ENCODE measurements at places on chromosomes 3 and 15. TPM values are rescaled to one million over a fixed set of nuclear protein-coding genes. Genes with fewer than 3 reads are reported as not detected.
A peak's percentile ranks its signal among the peaks of the same experiment; 100 is the strongest.

GRCh38 chr3:193890016-193890897 is 245.7 kb upstream of the HES1 start:
- no peak for DNase-seq

- no peak for DNase-seq
These were observed 34.5 kb upstream of the B3GALNT1 start for GRCh38 chr3:161139686-161140085.

DNA sequence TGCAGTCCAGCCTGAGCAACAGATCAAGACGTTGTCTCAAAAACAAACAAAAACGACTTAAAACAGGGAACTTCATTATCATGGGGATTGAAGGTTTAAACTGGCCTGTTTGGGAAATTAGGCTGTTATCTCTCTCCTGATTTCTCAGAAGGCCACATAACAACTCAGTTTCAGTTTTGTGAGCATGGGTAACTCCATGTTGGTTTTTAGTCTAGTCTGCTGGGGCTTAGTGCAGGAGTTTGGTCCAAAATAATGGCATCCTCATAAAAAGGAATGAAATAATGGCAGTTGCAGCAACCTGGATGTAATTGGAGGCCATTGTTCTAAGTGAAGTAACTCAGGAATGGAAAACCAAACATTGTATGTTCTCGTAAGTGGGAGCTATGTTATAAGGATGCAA is 2.3 kb upstream of the ZNF280D start:
- no peak for DNase-seq

DNA sequence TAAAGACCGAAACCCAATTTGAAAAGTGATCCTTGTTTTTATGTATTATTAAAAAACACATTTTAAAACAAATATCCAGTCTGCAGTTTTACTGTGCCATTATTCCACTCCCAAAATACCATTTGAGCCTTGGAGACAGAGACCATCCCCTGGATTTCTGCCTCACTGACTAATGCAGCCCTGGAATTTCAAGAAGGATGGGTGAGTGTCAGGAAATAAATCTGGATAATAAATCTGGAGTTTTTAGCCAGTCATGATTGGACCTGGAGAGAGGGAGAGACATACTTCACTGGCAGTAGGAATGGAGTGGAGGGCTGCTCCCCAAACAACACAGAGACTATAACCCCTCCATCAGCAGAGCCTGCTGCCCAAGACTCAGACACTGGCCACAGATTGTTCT is 123.3 kb downstream of the MYLK start:
- no peak for DNase-seq

DNA sequence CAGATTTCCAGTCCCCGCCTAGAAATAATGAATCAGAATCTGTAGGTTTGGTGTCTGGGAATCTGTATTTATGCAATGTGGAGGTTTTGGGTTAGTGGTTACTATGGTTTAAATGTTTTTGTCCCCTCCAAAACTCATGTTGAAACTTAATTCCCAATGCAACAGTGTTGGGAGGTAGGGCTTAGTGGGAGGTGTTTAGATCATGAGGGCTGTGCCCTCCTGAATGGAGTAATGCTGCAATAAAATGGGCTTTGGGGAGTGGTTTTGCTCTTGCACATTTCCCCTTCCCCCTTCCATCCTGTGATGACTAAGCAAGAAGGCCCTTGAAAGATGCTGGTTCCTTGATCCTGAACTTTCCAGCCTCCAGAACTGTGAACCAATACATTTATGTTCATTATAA is 9.2 kb upstream of the RFC4 start:
- peak; percentile 83 for DNase-seq

GRCh38 chr3:141094790-141095545 is 43.8 kb downstream of the SPSB4 start:
- DNase-seq, result peak; percentile 66

- DNase-seq, result no peak
These were observed 21.7 kb downstream of the ATG3 start for GRCh38 chr3:112539825-112540650.

- DNase-seq, result no peak
These were observed 528.8 kb downstream of the UNC13C start for GRCh38 chr15:54506977-54507524.

DNA sequence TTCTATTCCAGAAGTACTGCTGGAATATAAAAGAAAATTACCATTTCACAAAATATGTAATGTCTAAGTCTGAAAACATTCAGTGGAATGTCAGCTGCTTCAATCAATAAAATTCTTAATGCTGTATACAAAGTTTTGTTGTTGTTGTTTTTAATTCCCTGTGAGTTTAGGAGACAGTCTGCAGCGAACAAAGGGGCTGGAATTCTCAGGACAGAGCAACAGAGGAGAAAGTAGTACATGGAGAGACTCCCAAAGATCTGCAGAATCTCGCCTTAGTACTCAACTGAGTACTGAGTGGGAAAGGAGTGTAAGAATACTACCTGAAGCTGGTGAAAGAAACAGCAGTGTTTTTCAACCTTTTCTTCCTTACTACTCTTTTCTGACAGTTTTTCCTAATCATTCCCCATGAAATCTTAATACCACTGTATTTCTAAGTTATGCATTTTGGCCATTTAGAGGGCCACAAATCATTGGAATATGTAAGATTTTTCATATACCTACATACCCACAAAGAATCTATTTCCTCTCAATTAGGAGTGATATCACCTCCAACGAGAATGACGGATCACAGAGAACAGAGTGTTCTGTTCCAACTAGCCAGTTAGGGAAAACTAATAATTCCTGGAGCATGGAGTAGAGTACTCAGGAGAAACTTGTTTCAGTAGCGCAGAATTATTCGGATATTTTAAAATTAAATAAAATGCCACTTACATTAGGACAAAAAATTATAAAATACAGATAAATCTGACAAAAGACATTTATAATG is 16.0 kb downstream of the ANKRD28 start:
- no peak for DNase-seq

DNA sequence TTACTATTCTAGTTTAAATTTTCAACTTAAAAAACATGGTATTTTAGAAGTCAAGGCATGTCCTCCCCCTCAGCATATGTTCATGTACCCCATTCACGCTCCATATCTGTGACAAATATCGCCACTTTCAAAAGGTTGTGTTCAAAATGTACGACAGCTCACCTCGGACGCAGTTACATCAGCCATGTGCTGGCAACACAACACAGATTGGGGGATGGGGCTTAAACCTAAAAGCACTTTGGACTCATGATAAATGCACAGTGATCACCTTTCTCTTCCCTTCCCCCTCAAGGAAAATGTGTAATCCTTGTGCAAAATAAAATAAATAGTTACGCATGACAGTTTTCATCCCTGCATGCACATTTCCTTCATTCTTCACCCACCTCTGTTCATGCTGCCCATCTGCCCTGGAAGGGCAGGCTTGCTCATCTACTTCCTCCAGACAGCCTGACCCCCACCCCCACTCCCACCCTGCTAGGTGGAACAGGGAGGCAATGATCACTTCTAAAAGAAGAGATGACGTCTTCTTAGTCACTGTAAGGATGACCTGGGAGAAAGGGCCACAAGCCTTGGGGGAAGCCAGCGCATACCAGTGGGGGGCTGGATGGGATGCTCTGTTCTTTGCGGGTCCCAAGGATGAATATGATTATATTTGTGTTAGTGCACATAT is 271.4 kb upstream of the SEMA6D start:
- no peak for DNase-seq

Gene CFAP20DC
- not detected for total RNA-seq

Gene SAMMSON
- total RNA-seq, result not detected

Gene DUOX1
- total RNA-seq, result not detected

Gene P2RY14
- not detected for total RNA-seq

Gene RPS27L
- total RNA-seq, result 131 TPM

Gene SLC26A6
- 21.3 TPM for total RNA-seq

Gene GOLGA6L4
- total RNA-seq, result not detected

Gene MAP1A
- total RNA-seq, result 1.7 TPM

Gene FYTTD1
- 51.2 TPM for total RNA-seq

Measured in M059J (cell line).